ENCODE measurements at places on chromosomes 5 and 9.

DNA sequence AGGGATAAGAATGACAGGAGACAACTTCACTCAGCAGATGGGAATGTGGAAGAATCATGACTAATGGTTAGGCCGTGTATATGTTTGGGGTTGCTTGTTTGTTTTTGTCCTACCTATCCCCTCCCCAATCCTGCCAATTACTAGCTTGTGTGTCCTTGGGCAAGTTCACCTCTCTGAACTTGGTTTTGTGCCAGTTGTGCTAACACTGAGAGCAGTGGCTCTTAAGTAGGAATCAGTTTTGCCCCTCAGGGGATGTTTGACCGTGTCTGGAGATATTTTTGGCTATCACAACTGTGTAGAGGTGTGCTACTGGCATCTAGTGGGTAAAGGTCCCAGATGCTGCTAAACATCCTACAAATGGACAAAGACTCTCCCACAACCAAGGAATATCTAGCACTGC, 287.0 kb downstream of the DMRT2 start:
- DNase-seq = no peak

DNA sequence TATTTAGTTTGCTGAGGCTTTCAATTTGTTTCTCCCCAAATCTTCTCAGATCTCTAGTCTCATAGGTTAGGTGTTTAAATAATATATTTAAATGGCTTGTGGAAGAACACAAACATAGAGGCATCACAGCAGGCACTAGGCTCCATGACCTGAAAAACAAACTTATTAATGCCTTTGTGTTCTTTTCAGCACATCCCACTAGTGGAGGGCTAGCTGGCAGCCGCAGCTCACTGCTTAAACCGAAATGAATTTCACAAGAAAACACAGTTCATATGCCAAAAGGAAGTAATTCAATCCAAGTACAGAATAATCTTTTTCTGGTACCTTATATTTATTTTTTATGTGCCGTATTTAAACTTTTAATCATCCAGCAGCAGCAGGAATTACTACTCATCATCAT, 382.5 kb downstream of the PLK2 start:
- DNase-seq = no peak

- no peak for DNase-seq
Measured at GRCh38 chr9:2933165-2934095, 89.5 kb upstream of the PUM3 start.

DNA sequence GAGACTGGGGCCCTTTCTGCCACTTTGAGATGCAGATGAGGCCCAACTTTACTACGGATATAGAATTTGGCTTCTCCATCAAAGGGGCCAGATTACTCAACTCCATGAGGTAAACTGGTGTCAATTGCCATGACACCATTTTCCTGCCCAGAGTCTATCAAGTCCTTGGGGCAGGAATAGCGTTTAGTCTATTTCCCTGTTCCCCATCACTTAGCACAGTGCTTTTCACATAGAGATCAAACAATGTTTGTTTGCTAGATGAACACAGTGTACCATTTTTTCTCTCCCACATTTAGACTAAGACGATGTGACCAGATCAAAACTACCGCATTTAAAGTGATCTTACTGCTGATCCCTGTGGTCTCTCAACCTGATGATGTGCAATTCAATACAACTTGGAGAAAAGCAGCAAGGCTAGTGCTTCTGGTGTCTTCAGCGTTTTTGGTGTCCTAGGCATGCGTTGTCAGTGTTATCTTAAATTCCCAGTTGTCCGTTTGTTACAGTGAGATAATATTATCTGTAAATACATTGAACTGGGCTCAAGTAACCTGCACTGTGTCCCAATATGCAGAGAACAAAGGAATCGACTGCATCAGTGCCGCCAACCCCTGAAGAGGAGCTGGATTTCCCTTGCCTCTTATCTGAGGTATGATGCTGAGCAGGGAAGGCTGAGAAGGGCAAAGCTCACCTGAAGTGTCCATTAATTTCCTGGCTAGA, 446.2 kb downstream of the PLK2 start:
- no peak for DNase-seq

DNA sequence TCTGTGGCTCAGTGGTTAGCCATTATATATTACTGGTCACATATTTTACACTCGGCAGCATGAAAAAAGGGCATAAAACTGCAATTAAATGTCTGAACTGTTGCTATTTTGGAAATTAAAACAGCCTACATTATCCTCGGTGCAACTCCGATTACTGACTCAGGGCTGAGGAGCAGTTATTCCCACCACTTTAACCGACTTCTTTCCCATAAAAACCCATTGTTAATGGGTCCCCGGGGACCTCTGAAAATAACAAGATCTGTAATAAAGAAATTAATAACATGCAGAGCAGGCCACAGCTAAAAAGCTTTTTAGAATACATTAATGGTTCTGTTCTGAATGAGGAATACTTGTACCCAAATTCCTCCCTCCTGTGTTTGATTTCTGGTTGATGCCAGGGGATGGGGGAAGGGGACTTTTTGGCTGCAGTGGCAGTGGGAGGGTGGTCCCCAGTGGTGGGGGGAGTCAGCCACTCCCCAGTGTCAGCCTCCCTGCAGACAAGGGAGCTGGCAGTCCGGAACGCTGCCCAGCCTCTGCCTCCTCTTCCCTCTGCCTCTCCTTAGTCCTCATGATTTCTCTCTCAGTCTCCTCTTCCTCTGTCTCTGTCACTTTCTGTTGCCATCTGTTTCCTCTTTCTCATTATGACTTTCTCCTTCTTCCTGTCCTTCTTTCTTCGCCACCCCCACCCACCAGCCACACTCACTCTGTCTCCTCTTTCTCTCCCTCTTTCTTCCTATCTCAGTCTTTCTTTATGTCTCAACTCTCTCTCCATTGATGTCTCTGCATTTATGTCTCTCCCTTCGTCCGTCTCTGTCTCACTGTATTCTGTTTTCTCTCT, 59.0 kb upstream of the ZBTB43 start:
- DNase-seq = no peak

DNA sequence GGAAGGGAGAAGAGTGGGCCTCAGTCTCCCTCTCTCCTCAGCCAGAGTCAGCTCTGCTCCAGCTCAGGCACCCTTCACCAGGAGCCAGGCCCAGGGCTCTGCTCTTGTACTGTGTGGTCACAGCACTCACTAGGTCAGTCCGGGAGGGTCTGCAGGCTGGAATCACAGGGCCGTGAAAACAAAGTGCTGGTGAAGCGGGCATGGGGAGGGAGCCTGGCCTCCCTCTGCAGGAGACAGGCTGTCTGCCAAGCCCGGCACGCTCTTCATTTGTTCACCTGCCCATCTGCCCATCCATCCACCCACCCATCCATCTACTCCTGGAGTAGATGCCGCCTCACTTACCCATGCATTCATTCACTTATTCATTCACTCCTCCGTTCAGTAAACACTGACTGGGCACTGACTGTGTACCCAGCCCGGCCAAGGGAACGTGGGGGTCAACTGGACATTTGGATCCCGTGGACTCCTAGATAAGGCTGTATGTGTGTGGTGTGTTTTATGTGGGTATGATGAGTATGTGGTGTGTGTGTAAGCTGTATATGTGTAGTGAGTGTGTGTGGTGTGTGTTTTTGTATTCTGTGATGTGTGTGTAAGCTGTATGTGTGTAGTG, 3.6 kb downstream of the SPAAR start:
- no peak for DNase-seq

GRCh38 chr9:35397216-35397698, 92.7 kb upstream of the RUSC2 start:
- no peak for DNase-seq

DNA sequence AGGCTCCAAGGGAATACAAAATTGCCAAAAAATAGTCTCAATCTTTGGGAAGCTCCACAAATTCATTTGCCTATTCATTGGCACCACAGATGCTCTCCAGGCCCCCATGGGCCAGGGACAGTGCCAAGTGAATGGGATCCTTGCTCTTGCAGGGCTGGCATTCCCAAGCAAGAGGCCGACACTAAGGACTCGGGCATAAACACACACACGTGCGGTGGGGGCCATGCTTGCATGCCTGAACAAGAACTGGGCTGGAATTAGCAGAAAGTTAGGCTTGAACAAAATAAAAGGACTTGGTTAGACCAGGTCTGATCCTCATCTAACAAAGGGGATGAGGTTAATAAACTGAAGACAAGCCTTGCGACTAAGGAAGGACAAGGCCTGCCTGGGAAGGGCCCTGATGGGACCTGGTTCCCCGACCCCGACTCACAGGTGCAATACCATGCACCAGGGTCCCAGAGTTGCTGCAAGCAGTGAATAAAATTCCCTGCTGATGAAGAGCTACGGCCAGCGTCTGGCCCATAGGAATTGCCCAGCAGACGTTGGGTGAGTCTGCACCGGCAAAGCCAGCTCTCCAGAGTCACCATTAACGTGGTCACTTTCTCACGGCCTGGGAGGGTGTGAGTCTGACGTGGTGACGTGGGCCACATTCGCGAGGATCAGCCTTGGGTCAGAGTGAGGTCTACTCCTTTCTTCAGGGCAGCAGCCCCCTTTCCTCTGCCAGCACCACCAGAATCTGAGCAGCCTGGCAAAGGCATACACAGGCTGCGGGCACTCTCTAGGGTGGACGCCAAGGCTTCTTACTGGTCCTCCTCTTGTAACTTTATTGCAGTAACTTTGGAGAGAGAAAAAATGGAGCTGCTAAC, 77.4 kb upstream of the FCN1 start:
- DNase-seq = peak; percentile 15

GRCh38 chr5:149448431-149448830, 69.3 kb upstream of the IL17B start:
- no peak for DNase-seq

DNA sequence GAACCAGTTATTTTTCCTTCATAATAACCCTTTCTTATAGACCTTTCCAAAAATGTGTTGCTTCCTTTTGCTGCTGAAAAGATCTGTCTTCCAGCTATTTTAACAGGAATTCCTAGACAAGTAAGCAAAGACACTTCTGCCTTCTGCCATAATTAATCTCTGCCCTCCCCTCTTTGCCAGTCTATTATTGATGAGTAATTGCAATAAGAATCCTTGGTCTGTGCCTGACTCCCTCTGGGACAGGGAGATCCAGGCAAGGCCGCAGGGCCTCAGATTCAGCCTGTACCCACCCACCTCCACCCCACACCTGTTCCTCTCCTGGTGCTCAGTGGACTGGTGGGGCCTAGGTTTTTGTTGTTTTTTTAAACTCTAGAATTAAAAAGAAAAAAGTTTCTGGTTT, 8.3 kb downstream of the FOXD1 start:
- DNase-seq = no peak

DNA sequence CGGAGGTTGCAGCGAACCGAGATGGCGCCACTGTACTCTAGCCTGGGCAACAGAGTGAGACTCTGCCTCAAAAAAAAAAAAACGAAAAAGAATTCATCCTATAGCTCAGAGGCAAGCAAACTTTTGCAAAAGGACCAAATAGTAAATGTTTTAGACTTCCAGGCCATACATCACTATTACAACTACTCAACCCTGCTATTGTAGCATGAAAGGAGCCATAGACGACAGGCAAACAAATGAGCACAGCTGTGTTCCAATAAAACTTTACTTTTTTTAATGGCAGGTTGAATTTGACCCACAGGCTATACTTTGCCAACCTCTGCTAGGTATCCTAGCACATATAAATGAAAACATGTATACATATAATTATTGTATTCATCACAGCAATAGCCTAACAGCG, 58.9 kb upstream of the SLC30A5 start:
- DNase-seq = no peak

DNA sequence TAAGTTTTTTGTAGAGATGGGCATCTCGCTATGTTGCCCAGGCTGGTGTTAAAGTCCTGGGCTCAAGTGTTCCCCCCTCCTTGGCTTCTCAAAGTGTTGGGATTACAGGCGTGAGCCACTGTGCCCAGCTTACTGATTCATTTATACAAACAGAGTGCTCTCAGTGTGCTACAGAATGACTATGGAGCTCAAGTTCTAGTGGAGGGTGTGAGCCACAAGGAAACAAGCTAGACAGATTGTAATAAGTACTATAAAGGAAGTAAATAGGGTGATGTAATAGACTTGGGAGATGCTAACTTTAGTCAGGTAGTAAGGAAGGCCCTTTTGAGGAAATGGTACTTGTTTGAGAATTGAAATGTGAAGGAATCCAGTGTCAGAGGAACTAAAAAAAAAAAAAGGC, 1.7 kb upstream of the TMEM267 start:
- no peak for DNase-seq

DNA sequence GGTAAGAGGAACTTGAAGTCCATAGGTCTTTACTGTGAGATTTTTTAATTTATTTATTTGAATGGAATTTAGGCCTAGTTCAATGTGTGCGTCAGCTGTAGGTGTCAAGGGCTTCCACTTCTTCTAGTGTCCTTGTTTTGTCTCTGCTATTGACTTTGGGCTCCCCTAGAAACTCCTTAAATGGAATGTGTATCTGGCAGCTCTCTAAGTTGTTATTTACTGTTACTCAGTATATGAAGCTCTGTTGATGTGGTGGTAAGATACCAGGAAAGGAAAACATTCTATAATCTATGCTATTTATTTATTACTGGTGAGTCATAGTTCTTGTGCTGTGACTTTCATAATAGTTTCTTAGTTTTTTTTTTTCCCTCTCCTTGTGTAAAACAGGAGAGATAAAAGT, 97.1 kb downstream of the GABRA1 start:
- no peak for DNase-seq

DNA sequence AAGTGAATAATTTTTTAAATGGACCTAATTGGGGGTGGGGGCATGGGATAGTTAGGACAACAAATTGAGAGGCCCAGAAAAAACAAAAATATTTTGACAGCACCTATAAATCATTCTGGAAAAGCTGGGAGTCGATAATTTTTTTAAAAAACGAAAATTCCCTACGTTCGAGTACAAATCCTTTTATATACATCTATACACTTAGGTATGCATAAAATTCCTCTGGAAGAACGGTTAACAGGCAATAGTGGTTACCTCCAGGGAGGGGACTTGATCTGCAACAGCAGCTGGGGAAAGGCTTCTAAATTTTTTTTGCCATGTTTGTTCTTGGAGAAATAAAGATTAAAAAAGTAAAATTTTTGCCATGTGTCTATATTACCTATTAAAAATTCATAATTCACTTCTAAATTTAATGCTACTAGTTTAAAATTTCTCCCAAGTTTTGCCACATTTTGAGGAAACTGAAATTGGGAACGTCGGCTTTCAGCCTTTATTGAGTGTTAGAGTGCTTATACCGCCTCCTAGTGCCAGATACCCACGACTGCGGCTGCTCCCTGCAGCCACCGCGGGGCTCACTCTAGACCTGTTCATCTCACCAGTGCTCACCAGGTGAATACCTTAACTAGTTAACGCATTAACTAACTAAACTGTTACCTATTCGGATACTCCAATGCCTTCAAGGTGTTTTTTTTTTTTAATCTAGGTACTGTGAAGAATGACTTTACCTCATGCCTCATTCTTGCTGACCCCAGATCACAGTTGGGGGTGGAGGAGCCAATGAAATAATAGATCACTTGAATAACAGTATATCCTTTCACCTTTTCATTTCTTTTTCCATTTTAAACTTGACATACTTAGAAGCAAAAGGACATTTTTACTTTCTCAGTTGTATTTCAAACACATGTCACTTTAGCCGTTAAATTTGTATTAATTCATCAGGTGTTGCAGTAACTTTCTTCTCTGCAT, 1.8 kb upstream of the BHMT start:
- no peak for DNase-seq

DNA sequence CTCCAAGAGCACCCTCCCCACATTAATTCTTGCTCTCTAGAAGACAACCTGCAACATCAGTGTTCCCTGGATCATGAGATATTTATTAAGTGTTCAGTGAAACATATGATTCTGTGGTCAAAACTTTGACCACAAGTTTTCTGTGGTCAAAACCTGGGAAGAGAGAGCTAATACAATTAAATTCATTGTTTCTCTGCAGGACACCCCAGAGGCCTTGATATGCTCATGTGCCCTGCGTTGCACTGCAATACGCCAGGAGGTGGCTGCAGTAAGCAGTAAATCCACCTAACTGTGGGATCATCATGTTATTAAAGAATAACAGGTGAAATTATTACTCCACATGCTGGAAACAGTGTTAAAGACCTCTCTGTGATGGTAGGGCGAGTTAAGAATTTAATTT, 109.3 kb upstream of the SPDL1 start:
- DNase-seq = no peak

Data from femur (tissue), 1 donor.